ENCODE measurements at places on chromosomes 1 and 21. TPM values are rescaled to one million over a fixed set of nuclear protein-coding genes. Genes with fewer than 3 reads are reported as not detected.

CHAF1B gene
- 3.9 TPM for total RNA-seq

OR10J1 gene
- total RNA-seq: not detected

IL10RB gene
- total RNA-seq: 10.6 TPM

GPR52 gene
- 5.8 TPM for total RNA-seq

AVPR1B gene
- 0.23 TPM for total RNA-seq

ETV3L gene
- 0.23 TPM for total RNA-seq

OLIG2 gene
- total RNA-seq: 51.4 TPM

MCOLN2 gene
- not detected for total RNA-seq

HMGCL gene
- 19.1 TPM for total RNA-seq

CSF3R gene
- total RNA-seq: 4.6 TPM

AMY1A gene
- total RNA-seq: not detected

GPA33 gene
- total RNA-seq: not detected

RNU1-4 gene
- total RNA-seq: under 0.01 TPM

Measured in diencephalon (tissue), 1 donor.